ENCODE measurements at places on chromosomes 4 and X.

DNA sequence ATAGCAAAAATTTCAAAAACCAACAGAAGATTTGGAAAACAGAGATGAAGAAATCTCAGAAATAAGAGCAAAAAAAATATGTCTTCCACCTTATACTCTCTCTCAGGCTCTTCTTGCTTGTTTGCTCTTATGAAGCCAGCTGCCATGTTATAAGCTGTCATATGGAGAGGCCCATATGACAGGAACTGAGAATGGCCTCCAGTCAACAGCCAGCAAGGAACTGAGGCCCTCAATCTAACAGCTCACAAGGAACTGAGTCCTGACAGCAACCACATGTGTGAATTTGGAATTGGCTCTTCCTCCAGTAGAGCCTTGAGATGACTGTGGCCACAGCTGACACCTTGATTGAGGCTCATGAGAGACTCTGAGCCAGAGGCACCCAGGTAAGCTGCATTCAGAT lies 51.3 kb upstream of the MAOA start:
- DNase-seq: no peak

DNA sequence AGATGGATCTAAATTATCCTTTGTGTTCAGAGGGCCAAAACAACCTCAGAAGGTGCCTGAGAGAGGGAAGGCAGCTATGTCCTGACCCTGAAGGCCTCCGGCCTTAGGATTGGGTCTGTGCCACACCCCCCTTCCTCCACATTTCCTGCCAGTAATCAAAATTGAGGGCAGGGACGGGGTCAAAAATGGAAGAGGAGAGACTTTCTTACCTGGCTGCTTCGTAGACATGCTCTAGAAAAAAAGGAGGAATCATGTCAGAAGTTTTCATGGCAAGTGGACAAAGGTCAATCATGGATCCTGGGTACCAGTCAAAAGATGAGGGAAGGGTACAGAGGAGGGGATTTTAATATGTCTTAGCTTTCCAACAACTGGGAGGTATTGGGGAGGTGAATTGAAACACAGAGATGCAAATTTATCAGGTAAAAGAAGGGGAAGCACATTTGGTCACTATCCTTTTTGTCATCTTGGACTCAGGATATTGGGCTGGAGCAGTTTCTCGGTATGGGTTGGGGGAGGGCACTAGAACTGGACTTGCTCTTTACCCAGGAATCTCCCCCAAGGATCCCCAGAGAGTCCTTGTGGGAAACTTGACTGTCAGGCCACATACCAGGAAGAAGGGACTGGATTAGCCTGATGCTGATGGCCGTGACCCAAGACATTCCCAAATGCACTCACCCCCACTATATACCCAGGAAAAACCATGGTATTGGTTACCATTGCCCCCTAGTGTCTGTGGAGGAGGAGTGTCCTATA lies 17.1 kb downstream of the VSIG4 start:
- no peak for DNase-seq

- DNase-seq: peak; percentile 1
These were observed at the start of gene ZIC3 for GRCh38 chrX:137565921-137566745. TSS of gene ZIC3 (plus strand) at chrX:137566127. CDS start at chrX:137566692, 565 bp downstream.

- no peak for DNase-seq
These were observed 472.6 kb upstream of the CPEB2 start for GRCh38 chr4:14529653-14530052.

DNA sequence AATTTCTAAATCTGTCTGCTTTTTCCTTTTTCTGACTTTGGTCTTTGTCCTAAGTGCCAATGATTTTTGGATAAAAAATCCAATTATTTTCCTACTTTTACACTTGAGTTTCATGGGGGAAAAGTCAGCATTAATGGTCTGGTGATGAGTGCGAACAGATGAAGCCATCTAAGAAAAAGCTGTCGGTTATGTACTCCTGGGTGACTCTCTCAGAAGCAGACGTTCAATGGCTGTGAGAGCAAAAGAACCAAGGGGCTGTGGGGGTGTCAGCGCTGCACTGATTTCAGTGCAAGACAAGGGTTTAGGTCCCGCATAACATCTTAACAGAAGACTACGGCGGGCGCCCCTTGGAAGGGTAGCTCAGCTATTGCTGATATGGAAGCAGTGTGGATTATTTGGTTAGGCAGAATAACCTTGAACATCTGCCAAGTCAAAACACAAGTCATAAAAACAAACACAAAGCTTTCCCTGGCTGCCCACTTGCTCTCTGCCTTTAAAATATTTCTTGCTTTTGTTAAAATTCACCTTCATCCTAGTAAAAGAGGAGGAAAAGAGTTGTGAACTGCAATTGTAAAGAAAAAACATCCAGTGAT lies 240.5 kb downstream of the MAML3 start:
- DNase-seq: no peak

- no peak for DNase-seq
These were observed 61.1 kb downstream of the CPEB2 start for GRCh38 chr4:15063341-15063740.

- DNase-seq: no peak
These were observed 222.1 kb upstream of the GALNT7 start for GRCh38 chr4:172946503-172946902.

All from inflammatory macrophage treated with lipopolysaccharide for 1 hour (primary cell).